ENCODE measurements at places on chromosomes 16 and 17.

GRCh38 chr17:7383742-7384488 is 3.0 kb downstream of the TNK1 start:
- peak; percentile 21 for DNase-seq

GRCh38 chr17:72338847-72339790 is 218.3 kb downstream of the SOX9 start:
- DNase-seq, result no peak

DNA sequence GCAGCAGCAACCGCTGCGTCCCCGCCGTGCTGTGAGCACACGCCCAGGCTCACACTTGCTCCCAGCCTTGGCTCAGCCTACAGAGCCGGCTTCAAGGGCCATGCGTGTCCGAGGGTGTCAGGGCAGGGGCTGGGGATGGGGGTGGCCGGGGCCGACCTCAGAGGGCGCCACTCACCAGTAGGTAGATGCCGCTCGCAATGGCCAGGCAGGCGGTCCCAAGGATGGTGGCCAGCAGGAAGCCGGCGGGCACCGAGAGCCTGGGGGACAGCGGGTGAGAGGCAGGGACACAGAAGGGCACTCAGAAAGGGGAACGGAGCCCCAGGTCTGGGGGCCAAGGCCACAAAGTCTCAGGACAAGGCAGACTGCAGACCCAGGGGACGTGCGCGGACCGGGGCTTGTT is 4.9 kb downstream of the CYBA start:
- DNase-seq, result no peak

GRCh38 chr17:81518113-81518784 is 5.7 kb upstream of the ACTG1 start:
- no peak for DNase-seq

GRCh38 chr16:9286930-9287329 is 195.5 kb downstream of the HAPSTR1 start:
- DNase-seq, result no peak

DNA sequence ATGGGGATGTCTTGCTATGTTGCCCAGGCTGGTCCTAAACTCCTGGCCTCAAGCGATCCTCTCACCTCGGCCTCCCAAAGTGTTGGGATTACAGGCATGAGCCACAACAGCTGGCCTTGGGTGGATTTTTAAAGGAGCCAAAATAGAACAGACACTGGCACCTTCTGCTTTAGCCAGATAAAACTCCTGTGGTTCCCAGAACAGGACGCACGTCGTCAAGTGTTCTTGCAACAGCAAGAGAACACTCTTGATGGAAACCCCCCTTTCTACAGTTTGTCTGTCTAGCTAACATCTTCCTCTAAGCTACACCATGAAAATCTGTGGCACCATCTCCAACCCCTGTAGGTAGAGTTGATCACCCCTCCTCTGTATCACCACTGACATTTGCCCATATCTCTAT is 122.6 kb downstream of the NPIPB5 start:
- DNase-seq, result no peak

DNA sequence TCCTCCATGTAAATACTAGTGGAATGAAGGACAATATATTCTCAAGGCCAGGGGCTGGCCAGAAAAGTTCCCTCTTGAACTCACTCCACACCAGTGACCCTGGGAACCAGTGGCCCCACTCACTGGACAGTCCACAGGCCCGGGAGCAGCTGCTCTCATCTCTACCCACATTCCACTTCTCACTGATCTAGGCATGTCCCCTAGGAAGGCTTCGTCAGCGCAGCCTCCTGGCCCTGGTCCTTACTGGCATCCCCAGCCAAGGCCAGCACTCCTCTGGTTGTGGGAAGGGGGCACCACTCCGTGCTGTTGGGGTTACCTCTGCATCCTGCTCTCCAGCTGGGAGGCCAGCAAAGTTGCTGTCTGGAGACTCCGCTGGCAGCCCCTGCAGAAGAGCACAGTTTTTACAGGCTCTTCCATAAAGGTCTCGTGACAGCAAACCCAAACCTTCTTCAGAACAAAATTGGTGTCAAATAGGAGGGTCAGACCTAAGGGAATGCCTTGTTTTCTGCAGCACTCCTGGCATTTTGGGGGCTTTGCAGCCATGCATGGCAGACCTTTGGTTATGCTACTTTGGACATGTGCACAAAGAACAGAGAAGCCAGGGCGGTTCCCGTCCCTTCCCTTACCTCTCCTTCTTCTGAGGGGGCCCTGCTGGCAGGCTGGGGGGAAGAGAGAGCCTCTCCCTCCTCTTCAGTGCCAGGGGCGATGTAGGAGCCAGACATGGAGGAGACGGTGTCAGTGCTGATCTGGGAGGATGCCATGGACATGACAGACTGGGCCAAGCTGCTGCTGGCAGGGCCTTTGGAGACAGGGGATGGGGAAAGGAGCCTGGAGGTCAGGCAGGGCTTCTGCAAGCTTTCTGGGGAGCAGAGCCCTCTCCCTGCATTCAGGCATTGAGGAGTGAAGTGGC is 14.1 kb upstream of the FOXJ1 start:
- no peak for DNase-seq

- DNase-seq, result no peak
Measured at GRCh38 chr17:47254403-47254943, 846 bp downstream of the ITGB3 start.

DNA sequence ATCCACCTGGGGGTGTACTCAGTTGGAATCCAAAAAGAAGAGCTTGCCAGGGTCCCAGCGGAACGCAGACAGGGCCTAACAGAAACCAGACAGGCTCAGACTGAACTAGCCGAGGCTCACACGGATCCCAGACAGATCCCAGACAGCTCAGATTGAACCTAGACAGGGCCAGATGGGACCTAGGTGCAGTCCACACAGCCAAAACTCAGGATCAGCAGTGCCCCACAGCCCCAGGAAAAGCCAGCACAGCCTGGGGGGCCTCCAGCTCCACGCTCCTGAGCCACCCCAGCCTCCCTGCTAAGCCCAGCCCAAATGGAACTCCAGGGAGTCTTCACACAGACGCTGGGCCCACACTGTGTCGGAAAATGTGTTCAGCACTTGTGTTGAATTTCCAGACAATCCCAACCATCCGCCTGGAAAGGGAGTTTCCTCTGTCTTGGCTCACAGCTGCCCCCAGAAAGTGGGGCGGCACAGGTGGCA is 7.5 kb downstream of the STX1B start:
- no peak for DNase-seq

- peak; percentile 91 for DNase-seq
Measured at GRCh38 chr17:68346448-68346847, 55.2 kb downstream of the ARSG start.

- peak; percentile 26 for DNase-seq
Measured at GRCh38 chr16:67242138-67242730, 5.0 kb downstream of the FHOD1 start.

GRCh38 chr16:69110406-69110805 is 5.0 kb downstream of the HAS3 start:
- no peak for DNase-seq

DNA sequence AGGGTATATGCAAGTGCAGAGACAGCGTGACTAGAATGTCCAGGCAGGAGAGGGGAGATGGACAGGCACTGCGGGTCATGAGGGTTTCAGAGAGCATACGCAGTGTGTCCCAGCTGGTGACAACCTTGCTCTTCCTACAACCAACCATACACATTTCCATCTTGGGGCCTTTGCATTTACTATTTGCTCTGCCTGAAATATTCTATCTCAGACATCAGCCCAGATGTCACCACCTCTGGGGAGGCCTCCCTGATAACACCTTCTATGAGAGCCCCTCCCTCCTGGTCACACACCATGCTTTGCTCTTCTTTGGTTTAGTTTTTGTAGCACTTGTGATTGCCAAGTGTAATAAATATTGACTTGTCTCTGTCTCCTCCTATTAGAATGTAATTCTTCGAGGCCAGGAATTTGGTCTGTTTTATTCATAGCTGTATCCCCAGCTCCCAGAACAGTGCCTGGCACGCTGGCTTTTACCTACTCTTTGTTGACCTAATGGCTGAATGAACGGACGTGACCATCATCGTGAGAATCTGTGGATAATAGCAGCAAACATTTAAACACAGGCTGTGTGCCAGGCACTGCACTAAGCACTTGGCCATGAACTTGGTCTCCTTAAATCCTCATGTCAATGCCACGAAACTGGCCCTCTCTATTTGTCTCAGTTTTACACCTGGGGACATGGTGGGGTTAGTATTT is 51.9 kb downstream of the PLCG2 start:
- no peak for DNase-seq

GRCh38 chr17:44970136-44970741 is 2.1 kb upstream of the C1QL1 start:
- DNase-seq, result no peak

DNA sequence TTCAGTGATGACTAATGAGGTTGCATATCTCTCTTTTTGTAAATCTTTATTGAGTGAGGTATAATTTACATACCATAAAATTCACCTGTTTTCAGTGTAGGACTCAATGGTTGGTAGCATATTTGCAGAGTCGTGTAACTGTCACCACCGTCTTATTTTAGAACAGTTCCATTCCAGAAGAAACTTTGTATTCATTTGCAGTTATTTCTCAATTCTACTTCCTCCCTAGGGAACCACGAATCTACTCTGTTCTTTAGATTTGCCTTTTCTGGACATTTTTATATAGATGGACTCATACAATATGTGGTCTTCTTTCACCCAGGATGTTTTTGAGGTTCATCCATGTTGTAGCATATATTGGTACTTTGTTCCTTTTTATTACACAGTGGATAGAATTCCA is 3.7 kb downstream of the FTO start:
- DNase-seq, result no peak

DNA sequence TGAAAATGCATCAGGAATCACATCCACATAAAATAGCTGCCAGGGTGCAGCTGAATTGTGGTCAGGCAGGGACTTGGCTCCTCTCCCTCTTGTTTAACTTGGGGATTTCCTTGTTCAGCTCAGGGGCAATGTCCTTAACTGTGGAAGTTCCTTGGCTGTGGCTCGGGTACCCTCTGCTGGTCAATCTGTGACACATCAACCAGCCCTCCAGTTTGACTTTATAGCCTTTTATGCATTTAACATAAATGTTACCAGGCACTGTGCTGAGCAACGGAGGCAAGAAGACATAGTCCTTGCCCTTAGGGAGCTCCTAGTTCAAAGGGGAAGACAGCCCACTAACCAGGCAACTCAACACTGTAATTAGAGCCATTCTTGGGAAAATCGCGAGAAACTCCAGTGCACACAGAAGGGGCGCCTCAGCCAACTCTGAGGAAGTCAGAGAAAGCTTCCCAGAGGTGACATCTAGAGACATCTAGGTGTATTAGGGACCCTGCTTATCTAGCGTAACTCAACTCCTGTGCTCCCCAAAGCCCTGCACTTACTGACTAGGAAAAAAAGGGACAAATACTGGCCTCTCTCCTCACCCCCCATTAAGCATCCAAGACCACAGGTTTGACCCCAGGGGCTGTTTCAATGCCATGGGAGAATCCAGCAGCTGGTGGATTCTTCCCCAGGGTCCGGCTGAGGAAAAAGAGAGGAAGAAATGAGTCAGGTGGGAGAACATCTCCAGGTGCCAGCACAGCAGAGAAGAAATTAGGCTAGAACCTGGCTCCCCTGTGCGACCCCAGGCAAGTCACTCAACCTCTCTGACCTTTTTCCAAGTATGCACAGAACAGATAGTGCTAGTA is 17.3 kb upstream of the EEF2K start:
- DNase-seq, result peak; percentile 83

- peak; percentile 86 for DNase-seq
Measured at GRCh38 chr16:22192261-22193062, 13.6 kb upstream of the EEF2K start.

- no peak for DNase-seq
Measured at GRCh38 chr17:77837917-77838316, 120.6 kb upstream of the TNRC6C start.

DNA sequence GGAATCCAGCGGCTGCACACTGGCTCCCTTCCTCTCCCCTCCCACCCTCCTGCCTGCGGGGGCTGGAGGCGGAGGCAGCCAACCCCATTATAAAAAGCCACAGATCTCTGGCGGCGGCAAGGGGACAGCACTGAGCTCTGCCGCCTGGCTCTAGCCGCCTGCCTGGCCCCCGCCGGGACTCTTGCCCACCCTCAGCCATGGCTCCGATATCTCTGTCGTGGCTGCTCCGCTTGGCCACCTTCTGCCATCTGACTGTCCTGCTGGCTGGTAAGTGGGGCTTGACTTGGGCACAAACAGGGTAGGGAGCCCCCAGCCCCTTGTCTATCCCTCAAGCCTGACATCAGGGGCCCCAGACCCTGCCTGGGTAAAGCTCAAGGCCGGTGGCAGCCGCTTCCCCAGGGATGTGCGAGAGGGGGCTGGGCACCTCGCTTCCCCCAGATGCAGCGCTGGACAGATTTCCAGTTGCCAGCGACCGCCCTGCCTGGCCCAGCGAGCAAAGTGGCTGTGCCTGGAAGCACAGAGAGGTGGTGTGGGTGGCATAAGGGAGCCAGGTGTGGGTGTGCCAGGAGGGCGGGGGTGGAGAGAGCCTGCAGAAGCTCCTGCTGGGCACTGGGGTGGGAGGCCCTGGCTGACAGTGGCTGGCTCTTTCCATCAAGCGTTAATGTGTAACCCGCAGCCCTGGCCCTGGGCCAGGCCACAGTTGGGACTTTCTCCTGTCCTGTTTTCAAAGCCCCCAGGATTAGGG is at the start of gene CX3CL1:
Gene CX3CL1, plus strand, starts transcription at position 119 of the 745 bp plus-strand sequence. Its CDS starts 79 bp downstream, at position 198.
- no peak for DNase-seq

DNA sequence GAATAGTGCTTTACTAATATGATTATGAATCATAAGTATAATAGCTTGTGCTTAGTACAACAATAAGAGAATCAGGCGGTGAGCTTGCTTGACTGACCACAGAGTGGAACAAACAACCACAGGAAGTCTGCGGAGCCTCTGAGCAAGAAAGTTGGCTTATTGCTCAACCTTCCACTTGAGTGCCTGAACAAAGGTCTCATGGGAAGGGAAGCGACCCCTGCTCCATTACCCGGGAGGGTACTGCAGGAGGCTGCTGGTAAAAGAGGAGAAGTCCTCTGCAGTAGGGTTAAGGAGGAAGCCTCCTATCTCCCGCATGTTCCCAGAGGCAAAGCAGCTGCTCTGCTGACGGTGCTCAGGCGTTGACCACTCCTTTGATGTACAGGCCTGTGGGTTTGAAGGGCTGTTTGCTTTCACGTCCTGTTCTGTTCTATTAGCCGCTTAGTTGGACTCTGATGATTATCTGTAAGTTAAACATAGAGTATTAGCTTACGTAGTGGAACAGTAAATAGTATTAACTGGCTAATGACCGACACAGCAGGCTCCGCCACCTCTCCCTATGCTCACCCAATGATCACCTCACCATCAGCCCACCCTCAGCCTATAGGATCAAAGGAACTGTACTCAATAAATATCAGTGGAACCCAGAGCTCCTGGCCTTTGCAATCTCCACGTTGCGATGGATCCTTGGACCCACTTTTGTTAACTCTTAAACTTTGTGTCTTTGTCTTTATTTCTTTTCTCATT is 17.5 kb downstream of the ALOX15B start:
- DNase-seq, result peak; percentile 98

DNA sequence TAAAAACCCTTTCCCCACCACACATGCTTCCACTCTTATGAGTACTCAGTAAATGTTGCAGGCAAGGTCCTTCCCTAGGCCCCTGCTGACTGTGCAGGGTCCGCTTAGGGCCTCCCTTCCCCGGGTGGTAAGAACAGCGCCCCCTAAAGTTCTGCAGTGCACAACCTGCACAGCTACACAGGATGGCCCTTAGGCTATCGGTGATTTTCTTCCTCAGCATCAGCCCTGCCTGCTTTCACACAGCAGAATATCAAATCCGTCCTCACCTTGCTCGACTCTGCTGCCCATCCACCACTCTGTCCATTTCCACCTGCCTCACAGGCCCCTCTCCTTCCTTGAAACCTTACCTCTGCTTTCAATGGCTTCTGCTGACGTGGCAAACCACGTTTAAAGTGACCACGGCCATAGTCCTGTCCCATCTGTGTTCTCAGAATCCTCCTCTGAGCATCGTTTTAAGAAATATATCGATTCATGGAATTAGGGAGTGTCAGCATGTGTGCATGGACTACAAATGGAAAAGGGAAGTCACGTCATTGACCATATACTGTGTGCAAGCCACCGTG is 51.4 kb upstream of the TMEM132E start:
- DNase-seq, result peak; percentile 3

Data from suppressor macrophage (primary cell).